ENCODE measurements at places on chromosomes 5 and 9.
A peak's percentile ranks its signal among the peaks of the same experiment; 100 is the strongest.

- DNase-seq, result no peak
These were observed 37.5 kb downstream of the SPRY4 start for GRCh38 chr5:142287096-142287972.

DNA sequence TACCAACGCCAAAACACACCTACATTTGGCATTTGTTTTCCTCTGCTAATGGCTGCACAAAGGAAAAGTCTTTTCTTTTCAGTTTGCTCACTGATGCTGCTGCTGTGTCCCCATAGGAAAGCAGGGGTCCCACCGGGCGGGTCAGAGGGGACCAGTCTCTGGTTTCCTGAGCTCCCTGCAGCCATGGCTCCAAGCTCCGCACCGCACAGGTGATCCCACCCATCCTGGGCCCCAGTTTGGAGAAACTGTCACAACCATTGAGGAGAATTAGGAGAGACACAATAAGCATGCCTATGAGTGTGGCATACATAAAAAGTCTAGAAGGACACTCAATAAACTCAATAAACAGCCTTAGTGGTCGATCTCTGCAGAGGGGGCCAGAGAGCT is 19.9 kb downstream of the MED10 start:
- DNase-seq, result no peak

DNA sequence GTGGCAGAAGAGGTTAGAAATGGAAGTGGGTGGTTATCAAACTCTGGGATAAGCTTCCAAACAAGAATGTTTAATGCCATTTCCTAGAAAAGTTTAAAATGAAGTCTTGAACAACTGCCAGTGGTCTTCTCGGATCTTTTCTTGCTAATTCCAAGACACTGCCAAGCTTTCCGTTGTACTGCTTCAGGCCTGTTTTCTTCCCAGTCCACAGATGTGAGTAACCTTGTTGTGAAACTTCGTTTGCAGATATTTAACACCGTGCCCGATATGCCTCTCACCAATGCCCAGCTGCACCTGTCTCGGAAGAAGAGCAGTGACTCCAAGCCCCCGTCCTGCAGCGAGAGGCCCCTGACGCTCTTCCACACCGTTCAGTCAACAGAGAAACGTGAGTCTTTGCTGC is 269.8 kb downstream of the NR3C1 start:
- peak; percentile 45 for DNase-seq

DNA sequence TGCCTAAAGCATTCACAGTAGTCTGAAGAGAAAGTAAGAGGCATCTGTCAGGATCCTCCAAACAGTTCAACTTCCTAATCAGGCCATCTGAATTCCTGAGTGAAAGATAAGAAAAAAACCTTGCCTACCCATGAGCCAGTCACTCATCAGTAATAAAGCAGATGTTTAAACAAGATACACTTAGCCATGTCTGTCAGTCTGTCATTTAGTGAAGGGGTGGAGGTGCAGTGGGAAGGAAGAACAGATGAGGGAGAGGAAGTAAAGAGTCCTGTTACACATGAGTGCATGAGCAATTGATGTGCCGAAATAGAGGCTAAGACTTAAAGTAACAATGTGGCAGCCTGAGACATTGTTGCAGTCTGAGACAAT is 29.9 kb upstream of the DMRTA1 start:
- peak; percentile 65 for DNase-seq

DNA sequence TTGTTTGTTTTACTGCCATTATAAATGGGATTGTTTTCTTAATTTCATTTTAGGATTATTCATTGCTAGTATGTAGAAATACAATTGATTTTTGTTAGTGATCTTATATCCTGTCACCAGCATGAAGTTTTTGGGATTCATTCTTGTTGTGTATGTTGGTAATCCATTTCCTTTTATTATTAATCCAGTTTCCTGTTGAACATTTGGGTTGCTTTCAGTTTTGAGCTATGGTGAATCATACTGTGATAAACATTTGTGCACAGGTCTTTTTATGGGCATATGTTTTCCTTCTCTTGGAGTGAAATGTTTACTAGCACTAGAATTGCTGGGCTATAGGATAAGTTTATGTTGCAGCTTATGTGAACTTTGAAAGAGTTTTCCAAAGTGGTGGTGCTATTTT is 69.6 kb downstream of the MAN2A1 start:
- no peak for DNase-seq

GRCh38 chr5:28743716-28744110 is 1705.3 kb upstream of the CDH9 start:
- DNase-seq, result no peak

DNA sequence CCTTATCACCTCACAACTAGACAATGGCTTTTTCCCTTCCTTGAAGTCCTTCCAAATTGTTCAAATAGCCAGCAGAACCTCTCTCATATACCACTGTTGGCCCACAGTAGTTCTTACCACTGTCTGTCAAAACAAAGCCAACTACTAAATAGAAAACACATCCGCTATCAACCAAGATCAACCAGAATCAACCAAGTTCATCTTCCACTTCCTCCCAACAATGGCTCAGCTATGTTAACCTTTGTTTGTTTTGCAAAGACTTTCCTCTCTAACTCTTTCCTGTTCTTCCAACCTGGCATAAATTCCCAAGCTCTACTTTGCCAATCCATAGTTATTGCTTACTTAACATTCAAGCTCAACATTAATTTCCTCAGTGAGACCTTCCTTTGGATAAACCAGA is 15.2 kb downstream of the ELL2 start:
- DNase-seq, result no peak

- DNase-seq, result no peak
These were observed 105.6 kb upstream of the PCA3 start for GRCh38 chr9:76658510-76659231.

GRCh38 chr5:153704110-153704509 is 213.6 kb downstream of the GRIA1 start:
- DNase-seq, result no peak

DNA sequence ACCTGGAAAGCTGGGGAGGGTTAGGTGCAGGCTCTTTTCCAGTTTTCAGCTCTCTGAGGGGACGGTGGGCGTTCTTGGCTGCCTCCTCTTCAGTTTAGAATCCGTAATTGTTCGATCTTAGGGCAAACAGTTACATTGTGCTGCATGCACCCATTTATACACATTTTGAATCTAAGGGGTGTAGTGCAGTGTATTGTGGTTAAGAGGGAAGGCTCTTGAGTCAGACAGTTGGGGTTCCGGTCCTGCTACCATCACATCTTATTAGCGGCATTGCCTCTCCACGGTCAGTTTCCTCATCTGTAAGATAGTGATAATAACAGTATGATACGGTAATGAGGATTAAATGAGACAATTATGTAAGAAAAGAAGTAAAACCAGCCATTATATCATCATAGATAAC is 625 bp downstream of the EXOSC2 start:
- no peak for DNase-seq

DNA sequence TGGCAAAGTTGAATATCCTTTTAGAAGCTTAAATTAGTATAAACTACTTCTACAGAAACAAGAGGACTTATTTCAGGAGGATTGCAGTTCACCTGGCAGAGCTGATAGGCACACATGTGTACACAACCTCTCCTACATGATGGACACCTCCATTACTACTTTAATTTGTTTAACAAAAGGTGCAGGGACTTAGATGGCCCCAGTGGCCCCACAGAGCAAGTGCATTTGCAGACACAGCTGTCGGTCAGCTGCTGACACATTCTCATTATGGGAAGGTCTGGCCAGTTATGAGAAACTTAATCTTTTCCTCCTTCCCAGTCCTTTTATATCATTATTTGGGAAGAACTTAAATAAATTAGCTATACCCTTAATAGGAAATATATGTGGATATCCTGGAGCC is 28.3 kb downstream of the TDRD7 start:
- no peak for DNase-seq

DNA sequence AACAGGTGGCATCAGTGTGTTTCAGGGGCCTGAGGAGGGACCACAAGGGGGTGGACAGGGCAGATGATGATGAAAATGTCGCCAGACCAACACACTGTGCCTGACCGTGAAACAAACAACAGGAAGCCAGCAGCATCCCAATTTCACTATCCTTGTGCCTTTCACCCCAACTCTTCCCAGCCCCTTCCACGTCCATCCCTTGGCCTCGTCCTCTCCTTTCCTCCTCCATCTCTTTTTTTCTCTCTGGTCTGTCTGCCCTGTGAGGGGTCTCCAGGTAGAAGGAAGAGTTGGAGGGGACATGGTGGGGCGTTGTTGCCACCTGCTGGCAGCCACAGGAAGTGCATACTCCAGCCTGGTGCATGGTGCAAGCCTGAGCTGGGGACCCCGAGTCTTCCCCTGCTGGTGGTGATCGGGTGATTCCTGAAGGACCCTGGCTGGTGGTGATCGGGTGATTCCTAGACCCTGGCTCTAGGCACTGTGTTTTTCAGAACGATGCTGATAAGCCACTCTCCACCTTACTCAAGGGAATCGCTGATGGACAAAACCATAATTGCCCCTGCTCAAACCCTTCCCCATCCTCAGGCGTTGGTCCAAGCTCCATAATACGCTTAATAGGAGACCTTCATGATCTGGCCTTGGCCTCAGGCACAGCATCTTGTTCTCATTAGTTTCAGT is 21.7 kb upstream of the NSD1 start:
- DNase-seq, result no peak

- DNase-seq, result no peak
These were observed 200.7 kb downstream of the PARP8 start for GRCh38 chr5:50867140-50867539.

GRCh38 chr9:86546712-86547111 is 192.5 kb upstream of the TUT7 start:
- peak; percentile 66 for DNase-seq

DNA sequence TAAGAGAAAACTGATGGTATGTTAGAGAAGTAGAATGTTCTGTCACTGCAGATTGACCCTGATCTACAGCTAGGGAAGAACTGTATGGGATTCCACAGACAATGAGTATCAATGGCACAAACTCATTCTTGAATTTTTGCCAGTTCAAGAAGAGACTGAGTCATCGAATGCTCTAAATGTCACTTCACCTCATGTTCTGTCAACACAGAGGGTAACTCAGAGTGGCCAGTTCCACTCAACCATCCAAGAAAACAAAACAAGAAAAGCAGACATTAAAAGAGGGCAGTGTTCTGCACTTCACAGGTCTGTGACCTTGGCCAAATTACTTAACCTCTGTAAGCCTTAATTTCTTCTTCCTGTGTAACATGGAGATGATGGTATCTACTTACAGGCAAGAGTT is 132.2 kb upstream of the HMHB1 start:
- DNase-seq, result peak; percentile 44

DNA sequence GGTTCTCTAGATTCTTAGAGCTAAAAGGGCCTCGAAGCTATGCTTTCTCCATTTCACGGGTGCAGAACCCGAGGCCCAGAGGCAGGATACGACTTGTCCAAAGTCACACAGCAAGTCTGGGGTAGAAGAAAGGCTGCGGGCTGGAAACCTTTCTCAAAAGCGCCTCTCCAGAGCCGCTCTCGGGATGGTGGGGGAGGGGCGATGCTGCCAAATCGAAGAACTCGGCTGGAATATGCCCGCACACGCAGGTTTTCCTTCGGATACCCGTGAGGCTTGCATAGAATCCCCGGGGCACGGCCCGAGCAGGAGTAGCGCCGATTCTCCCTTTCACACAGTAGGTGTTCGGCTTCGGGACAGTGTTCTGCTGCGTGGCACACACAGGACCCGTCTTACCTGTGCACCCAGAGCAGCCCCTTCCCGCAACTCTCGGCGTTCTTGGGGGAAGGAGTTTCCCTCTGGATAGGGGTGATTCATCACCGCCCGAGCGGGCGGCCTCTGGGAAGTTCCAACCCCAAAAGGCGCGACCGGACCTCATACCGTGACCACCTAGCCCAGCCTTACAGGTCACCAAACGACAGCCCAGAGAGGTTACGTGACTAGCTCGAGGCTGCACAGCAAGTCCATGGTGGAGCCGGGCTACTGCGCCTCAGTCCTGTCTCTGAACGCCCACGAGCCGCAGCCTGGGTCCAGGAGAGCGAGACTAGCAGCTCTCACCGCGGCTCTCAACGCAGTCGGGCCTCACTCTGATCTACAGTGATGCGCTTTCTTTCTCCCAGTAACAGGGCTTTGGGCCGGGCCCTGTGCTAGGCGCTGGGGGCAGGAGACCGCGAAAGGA is 4.1 kb downstream of the PAX5 start:
- DNase-seq, result no peak

DNA sequence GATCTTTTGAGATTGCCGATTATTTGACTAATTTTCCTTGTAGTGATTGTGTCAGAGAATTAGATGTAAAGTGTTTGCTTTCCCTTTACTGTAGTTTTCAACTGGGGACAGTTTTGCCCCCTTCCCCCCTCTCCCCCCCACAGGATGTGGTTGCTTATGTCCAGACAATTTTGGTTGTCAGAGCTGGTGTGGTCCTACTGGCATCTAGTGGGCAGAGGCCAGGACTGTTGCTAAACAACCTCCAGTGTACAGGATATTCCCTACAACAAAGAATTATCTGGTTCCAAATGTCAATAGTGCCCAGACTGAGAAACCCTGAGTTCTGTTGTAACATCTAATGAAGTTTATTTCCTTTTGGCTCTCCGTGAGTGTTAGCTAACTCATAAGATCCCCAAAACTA is 20.0 kb downstream of the TMEFF1 start:
- DNase-seq, result peak; percentile 15

DNA sequence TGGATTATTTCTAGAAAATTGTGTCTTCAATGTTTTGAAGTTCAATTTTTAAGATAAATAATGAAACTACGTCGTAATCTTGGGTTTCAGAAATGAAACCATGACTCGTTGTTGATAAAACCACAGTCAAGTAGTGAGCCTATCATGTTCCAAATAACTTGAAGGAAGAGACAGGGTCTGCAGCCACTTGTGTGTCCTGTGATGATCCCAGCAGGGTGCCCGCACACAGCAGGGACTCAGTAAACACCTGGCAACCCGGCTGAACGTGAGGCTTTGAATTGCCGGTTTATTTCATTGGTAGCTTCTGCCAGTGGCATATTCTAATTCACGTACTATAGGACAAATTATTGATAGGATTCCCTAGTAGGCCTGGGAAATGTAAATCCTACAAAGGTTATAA is 679.6 kb downstream of the IRX1 start:
- DNase-seq, result no peak

- DNase-seq, result no peak
These were observed 5.3 kb upstream of the CTXN3 start for GRCh38 chr5:127643607-127644006.

DNA sequence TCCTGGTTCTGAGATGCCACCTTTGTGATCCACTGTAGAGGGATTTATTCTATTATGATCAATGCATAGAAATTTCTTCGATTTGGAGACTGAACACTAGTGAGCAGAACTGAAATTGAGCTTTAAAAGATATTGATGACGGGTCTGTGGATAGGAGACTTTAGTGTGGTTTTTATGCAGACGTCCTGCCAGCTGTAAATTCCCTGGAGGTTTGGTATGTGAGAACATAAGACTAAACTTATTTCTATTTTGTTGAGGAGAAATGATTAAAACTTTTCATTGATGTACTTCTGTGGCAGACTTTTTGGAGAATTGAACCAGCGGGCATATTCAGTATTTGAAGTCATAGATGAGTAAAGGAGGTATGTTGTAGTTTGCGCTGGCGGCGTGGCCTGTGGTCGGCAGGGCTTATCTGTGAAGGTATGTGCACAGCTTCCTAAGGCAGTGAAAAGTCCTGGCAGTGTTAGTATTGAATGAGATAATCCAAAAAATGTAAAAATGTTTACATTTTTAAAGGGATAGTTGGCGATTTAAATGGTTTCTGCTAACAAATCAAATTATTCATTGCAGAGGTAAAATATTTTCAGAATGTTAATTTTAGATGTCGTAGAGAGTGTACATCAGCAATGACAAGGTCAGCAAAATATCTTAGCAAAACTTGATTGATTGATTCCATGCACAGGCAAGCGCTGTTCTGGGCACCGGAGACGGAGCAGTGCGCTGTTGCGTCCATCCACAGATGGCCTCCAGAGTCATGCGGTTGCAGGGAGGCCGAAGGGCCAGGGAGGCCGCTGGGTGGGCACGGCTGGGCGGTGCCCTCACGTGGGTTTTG is 20.4 kb downstream of the TENT4A start:
- no peak for DNase-seq

GRCh38 chr5:40124367-40124766 is 555.3 kb upstream of the PTGER4 start:
- no peak for DNase-seq
